ENCODE measurements at places on chromosomes 12 and 14.

GRCh38 chr14:90804292-90805083 lies 11.7 kb downstream of the TTC7B start:
- no peak for DNase-seq

- DNase-seq: no peak
These were observed 81.4 kb downstream of the KIF26A start for GRCh38 chr14:104219731-104220214.

DNA sequence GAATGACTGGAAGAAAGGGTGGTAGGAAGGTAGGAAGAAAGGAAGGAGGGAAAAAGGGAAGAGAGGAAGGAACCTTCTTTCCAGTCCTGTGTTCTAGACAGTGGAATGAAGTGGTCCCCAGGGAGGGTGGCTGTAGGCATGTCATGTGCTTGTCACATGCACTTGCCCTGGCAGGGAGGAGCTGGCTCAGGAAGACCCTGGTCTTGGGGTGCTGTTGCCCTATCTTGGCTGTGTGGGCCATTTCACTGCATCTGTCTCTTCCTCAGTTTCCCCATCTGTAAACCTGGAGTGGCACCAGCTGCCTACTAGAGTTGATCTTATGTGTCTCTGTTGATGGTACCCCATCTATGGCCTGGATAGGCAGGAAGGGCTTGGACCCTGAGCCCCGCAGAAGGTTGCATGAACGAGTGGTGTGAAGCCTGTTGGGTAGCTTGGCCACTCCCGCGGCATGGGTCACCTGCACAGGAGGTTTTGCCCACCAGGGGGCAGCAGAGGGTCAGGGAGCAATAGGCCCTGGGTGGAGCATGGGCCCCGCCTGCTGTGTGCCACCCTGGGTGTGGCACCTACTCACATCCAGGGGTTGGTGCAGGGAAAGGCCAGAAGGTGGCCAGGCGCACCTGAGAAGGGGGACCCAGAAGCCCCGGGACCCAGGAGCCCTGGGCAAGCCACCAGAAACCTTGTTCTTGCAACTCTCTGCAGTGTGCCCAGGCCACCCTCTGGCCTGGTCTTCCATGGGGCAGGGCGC lies 25.1 kb downstream of the MEG3 start:
- peak; percentile 63 for DNase-seq

DNA sequence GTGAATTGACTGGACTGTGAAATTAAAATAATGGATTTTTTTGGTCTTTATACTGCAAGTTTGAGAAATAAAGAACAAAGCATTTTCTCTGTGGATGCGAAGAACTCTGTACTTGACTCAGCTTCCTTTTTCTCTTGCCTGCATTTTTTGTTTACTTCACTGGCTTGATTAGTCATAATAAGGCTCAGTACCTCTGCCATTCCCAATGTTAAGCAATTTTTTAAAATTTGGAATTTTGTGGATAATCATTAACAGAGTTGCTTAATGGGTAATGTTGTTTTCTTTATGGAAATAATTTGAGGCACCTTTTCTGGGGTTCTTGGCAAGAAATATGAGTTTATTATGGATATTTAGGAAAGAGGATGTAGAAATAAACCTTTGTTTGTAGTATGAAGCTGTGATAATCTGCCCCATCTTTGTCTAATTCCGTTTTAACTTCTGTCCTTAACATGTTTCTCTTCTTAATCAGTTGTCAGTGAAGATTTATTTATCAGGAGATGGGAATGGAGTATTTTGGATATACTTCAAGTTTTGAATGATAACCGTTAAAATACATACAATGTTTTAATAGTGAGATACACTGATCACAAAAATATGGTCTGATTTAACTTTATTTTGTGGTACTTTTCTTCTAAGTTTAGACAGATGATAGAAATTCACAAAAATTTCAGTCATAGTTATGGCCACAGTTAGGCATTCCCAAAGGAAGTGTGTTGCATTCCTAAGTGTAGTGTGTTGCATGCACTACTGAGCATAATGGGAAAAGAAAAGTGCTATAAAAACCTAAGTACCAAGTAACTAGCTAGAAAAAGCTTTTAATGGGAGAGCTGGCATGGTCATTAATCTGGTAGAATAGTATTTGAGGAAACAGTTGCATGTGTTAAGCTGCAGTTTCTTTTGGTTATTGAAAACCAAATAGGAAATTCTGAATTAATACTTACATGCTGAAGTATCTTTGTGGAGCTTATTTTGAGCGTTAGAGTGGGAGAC lies 27.7 kb downstream of the WNK1 start:
- DNase-seq: no peak

- DNase-seq: peak; percentile 95
These were observed 96.4 kb downstream of the HECTD4 start for GRCh38 chr12:112285600-112286401.

- DNase-seq: peak; percentile 23
These were observed 29.8 kb upstream of the CDKN3 start for GRCh38 chr14:54366736-54367735.

- DNase-seq: no peak
These were observed 3.5 kb upstream of the NFE2 start for GRCh38 chr12:54304187-54304810.

DNA sequence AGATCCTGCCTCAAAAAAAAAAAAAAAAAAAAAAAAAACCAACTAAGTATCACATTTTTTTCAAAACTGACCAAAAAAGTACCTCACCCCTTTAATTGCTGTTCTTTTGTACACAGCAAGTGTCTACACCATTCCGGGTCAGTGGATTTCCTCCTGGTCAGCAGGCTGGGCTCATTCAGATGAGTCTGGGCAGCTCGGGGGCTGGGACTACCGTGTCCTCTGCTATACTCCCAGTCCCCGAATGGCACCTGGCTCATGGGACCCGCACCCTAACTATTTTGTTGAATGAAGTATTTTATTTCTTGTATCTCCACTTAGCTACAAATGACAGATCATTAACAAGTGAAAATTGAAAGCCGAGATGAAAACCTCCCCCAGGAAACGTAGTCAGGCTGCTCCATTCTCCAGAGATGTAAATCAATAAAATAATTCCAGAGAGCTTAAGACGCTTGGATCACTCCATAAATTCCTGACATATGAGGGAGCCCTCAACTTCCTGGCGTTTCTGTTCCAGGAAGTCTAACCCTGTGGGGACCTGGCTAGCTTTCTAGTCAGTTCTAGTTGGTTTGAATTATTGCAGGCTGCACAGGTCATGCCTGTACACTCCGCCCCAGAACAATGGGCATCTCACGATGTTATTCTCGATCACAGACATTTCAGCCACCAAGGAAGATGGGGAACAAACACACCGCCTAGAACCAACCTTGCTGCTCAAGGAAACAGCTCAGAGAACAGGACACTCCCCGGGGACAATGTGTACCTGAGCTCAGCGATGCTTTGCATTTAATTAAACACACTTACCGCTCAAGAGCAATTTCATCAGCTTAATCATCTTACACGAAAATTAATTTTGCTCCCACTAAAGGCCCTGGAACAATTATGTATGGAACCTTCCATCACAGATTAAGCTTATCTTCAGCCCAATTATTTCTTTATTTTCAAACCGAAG lies 76.3 kb downstream of the RIMBP2 start:
- no peak for DNase-seq

DNA sequence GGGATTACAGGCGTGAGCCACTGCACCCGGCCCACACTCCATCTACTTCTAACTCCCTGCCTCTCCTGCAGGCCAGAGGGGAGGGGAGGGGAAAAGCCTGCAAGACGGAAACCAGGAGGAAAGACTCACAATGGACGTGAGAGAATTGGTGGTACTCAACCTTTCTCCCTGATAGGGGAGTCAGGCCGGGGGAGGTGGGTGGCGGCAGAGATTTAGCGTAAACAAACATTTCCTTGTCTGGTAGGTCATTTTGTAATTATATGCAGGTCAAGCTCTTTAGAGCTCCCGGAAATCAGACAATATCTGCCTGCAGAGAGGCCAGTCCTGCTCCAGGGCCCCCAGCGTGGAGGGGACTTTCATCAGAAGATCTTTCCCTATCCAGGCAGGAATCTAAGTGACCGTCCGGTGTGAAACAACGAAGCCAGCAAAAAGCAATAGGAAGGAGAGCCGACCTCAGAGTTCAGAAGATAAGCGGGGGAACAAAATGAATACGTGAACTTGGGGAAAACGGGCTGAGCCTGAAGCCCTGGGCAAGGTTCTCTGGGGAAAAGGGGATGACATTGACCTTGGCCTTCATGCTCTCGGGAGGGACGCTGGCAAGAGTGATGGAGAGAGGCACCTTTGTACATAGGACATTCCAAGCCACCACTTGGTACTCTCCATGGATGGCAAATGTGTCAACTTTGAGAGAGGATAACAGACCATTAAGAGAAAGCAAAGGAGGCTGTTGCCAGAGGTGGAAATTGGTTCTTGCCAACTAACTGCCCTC lies 62.3 kb downstream of the SPRING1 start:
- DNase-seq: no peak

DNA sequence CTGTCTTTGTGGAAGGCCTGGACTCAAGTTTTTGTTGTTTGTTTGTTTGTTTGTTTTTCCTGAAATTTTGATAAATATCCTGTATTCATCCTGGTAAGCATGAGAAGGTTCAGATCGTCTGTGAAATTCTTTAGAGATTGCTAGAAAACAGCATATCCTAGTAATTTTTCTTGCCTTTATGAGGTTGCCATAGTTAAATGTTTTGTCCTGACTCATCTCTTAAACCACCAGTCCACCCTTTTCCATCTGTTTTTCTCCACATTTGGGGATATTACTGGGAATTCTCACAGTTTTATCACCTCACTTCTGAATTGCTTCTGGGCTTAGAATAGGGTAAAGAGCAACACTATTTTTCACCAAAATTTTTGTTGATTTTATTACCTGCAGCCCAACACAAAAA lies 248.3 kb downstream of the FBXL14 start:
- DNase-seq: no peak

DNA sequence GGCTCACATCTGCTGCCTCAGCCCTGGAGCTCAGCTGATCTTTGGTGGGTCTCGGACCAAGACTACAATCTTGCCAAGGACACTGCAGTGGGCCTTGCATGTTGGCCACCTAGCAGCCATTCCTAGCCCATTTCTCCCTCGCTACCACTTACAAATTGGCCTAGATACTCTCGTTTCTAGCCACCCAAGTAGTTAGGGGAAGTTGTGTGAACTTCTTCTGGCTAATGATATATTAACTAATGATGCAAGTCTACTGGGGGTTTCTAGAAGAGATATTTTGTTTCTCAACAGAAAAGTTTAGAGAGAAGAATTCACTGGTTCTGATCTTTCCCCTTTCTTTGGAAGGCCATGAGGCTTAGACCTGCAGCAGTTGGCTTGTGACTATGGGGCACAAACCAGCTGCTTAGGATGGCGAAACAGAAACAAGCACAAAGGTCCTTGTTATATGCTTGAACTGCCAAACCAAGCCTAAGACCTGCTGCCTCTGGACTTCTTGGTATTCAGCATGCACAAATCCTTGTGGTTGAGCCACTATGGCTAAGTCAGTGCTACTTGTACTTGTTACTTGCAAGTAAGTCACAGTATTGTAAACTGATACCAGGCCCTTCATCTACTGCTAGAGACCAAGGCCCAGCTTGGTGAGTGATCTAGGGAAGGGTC lies 30.5 kb upstream of the GPATCH2L start:
- DNase-seq: no peak

DNA sequence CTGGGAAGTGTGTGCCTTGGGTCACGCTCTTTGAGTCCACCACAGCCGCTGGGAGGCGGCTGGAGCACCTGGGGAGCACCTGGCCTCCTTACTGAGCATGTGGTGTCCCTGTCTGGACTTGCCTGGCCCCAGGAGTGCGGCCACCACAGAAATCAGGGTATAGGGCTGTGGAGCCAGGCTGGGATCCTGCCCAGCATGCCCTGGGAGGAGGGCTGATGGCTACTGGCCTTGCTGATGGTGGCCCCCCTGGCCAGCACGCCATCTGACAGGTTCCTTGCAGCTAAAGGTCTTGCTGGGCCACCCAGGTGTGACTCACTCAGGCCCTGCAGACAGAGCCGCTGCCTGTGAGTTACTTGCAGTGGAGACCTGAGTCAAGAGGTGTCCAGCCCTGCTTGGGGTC lies 6.0 kb downstream of the ULK1 start:
- no peak for DNase-seq

GRCh38 chr12:124523071-124523470 lies 44.3 kb downstream of the NCOR2 start:
- DNase-seq: peak; percentile 68

GRCh38 chr12:66262737-66263136 lies 39.6 kb upstream of the HELB start:
- no peak for DNase-seq

DNA sequence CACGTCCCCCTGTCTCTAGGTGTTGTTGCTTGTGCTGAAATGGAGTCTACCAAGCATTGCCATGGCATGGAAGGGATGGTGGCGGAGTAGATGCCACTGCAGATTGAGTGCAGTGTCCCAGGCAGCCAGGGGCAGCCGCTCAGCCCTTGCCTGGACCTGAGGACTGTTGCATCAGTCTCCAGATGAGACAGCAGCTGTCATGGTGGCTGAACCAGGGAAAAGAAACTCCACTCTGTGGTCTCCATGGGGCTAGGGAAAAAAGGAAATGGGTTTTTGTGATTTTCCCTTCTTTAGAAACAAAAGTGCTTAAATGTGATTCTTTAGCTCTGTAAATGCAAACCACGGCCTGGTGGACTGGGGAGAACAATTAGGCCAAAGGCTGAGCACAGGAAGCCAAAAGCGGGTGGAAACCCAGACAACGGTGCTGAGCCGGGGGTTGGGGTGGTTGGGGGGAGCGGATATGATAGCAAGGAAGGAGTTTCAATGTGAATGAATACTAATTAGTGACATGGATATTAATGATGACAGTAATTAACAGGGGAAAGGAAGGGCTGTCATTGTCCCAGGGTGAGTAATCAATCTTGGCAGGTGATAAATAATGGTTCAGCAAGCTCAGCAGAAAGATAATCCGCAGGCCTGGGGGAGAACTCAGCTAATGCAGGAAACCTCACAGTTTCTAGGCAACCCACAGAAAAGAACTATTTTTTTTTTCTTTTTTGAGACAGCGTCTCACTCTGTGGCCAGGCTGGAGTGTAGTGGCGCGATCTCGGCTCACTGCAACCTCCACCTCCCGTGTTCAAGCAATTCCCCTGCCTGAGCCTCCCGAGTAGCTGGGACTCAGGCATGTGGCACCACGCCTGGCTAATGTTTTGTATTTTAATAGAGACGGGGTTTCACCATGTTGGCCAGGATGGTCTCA lies 442.6 kb downstream of the DPF3 start:
- DNase-seq: no peak

All from NCI-H345 (cell line).